Stimulated activated CD8-positive, alpha-beta memory T cell treated with anti-CD3 and anti-CD28 coated beads, Interleukin-7, amount 100 ng/mL, for 1 hour (primary cell): ENCODE measurements at places on chromosomes 13 and 19.

DNA sequence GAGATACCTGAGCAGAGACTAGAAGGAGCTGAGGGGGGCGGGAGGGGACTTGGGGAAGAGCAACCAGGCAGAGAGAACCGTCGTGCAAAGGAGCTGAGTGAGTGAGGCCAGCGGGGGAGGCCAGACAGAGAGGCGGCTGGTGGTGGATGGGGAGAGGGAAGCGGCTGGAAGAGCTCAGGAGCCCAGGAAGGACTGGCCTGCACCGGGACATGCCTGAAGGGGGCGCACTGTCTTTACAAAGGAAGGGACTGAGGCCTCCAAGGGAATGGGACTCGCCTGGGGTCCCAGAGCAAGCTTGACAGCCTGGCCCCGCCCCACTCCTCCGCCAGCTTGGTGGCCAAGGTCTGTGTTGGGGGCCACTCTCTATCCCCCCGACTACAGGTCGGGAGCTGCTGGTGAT lies 14.9 kb downstream of the ONECUT3 start:
- no peak for DNase-seq

DNA sequence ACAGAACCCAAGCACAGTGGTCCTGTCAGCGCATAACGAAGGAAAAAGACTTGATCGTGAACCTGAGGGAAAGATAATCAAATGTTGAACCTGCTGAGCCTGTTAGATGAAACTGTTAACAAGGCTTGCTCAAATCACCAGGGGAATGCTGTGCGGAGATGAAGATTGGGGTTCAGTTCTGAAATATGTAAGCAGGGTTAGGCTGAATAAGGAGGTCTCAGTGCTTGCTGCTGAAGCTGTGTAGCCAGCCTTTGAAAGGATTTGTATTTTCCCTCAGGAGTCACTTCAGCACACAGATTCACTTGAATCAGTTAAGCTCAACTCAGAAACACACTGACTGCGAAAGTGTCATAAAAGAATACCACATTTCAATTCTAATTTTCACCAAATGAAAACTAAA lies 793.5 kb downstream of the OLFM4 start:
- no peak for DNase-seq

GRCh38 chr19:17626456-17627015 lies 61.6 kb downstream of the UNC13A start:
- no peak for DNase-seq

- no peak for DNase-seq
These were observed 26.3 kb downstream of the LYL1 start for GRCh38 chr19:13076320-13076719.

GRCh38 chr19:51094696-51095279 lies 12.1 kb upstream of the KLK14 start:
- no peak for DNase-seq

GRCh38 chr13:80475718-80476117 lies 134.8 kb upstream of the SPRY2 start:
- DNase-seq, result no peak

GRCh38 chr19:14004619-14005348 lies 1.3 kb downstream of the RFX1 start:
- DNase-seq, result no peak

- DNase-seq, result no peak
These were observed 217.1 kb downstream of the COL4A1 start for GRCh38 chr13:110089815-110090214.

DNA sequence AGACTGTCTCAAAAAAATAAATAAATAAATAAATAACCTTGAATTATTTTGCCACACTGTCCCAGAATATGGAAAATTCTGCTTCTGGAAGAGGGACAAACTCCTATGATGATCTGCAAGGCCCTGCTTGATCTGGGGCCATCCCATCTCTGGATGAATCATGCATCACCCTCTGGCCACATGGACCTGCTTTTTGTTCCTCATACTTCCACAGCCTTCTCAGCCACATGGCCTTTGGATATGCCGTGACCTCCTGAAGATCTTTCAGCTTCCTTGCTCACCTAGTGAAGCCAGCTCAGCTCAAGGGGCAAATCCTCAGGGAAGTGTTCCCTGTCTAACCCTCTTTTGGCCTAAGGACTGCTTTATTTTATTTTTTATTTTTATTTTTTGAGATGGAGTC lies 10.3 kb downstream of the IER2 start:
- no peak for DNase-seq
